ENCODE measurements at places on chromosomes 4 and X. TPM values are rescaled to one million over a fixed set of nuclear protein-coding genes. Genes with fewer than 3 reads are reported as not detected.

GRCh38 chr4:588351-588849, 12.3 kb upstream of the TMEM271 start:
- DNase-seq = no peak

GRCh38 chr4:2963966-2964471, 648 bp downstream of the GRK4 start:
- no peak for DNase-seq

DNA sequence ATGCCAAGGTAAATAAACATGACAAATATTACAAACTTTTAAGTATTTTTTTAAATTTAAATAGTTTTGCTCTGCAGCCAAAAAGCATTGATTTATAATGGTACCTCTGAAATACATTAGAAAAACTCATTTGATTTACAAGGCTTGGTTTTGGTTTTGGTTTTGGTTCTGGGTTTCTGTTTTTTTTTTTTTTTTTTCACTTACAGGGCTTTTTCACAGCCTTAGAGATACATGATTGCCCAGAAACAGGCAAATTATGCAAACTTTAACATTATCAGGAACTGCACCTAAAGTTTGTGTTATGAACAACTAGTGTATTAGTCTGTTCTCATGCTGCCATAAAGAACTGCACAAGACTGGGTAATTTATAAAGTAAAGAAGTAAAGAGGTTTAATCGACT, 196.4 kb upstream of the DDX53 start:
- DNase-seq = no peak

- DNase-seq = no peak
Observed at GRCh38 chr4:92059615-92060014, 244.2 kb upstream of the GRID2 start.

The MAGED1 gene
- 131 TPM for total RNA-seq
